HFF-Myc (cell line): ENCODE measurements at places on chromosomes 5 and 9.
A peak's percentile ranks its signal among the peaks of the same experiment; 100 is the strongest.

DNA sequence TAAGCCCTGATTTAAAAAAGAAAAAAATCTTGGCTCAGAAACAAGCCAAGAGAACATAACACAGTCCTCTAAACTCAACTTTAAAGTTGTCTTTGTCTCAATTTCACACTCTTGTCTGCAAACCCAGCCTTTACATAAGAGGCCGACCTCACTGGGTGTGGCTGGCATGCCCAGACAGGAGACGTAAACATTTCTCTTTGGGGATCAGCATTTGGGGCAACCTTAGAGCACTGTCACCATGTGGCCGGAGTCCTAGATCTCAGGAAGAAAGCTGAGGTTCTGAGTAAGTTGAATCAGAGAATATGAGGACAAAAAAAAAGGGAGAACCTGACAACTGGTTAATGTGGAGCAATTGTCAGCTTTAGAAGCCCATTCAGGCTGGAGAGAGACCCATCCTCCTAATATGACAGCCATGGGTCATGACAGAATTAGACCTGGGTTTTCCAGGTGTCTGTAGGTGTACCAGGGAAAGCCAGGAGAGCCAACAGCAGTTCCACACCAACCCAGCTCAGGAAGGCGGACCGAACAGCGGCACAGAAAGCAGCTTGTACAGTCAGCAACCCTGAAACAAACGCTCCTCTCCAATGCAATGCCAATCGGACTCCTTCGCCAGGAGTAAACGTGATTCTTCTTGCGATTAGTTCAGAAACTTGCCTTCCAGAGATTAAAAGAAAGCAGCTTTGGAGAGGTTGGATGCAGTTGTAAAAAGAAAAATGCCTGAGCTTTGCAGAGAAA lies 97.9 kb upstream of the MAP3K1 start:
- no peak for DNase-seq

GRCh38 chr9:105531530-105531929 lies 26.4 kb upstream of the FKTN start:
- DNase-seq, result no peak

DNA sequence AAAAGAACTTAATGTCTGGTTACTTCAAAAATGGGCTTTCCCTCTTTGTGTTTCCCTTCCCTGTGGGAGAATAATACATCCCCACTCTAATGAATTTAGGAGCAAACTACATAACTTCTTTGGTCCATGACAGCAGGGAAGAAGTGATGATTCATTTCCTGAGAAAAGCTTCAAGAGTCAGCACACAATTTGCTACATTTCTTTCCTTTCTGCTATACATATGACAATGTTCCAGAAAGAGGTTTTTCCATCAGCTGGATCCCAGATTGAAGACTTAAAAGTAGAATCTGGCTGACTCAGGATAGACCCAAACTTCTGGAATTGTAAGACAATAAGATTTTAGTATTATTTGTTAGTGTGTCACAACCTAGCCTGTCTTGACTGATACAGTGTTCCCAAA lies 126.1 kb downstream of the DRD1 start:
- DNase-seq, result no peak

DNA sequence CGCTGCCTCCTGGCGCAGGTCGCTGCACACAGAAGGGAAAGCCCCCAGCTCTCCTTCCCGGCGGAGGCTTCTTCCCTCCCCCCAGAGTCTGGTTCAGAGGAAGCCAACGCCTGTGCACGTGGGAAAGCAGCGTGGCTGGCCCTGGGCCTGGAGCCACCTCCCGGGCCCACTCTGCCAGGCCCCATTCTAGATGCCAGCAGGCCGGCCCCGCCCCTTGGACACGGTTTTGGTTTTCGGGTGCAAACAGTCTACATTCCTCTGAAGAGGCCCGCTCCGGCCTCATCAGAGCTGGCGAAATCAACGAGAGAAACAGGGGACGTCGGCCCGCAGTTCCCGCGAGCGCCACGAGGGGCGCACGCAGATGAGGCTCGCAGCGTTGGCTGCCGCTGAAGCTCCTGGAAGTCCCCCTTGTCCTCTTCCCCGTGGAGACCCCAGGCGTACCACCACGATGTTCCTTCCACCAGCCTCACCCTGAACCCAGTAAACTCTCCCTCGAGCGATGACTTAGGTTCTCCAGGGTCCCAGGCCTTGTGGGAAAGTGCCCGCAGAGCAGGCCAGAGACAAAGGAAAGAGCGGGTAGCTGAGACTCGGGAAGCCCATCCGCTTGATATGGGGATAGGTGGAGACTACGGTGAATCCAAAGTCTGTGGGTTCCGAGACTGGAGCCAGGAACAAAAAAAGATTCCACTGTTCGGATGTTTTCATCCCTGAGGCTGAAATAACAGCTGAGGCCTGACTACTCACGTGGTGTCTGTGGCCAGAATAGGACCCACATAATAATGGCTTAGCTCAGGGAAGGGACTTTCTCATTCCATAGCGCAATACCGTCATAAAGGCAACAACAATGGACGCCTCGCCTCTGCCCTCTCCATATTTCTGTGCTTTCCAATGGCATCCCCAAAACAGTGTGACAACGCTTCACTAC lies 64.2 kb downstream of the KLF4 start:
- DNase-seq, result no peak

GRCh38 chr9:123465304-123465703 lies 109.3 kb downstream of the CRB2 start:
- DNase-seq, result no peak

DNA sequence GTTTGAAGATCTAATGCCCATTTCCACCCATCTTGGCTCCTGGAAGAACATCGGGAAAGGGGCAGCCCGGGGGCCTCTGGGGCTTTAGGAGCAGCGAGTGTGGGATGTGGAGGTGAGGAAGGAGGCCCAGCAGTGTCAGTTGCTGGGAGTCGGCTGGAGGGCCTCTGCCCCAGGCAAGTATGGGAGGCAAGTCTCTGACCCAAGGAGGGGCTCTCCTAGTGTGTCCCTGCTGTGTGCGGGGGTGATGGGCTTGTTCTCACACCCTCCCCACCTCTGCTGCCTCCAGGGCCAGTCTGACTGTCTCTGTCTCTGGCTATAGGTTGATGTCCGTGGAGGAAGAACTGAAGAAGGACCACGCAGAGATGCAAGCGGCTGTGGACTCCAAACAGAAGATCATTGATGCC lies 129.7 kb downstream of the DAB2IP start:
- no peak for DNase-seq

- DNase-seq, result no peak
These were observed 31.6 kb downstream of the RETREG1 start for GRCh38 chr5:16585041-16585667.

- no peak for DNase-seq
These were observed 38.4 kb upstream of the SUSD3 start for GRCh38 chr9:93020151-93020550.

DNA sequence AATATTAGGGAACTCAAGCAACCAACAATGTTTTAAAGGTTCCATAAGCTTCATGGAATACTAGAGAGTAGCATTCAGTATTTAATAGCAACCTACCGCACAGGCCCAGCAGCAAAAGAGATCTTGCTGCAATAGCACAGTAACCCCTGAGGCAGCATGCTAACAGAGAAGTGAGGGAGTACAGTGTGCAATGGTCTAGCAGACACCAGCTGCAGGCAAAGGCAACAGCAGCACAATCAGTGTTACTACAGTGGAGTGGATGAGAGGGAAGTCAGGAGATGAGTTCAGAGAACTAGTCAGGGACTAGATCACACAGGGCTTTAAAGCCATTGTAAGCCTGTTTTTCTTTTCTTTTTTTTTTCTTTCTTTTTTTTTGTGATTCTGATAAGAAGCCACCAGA lies 2.8 kb downstream of the TICAM2 start:
- no peak for DNase-seq

GRCh38 chr5:50665091-50665490 lies 1.3 kb upstream of the PARP8 start:
- no peak for DNase-seq

DNA sequence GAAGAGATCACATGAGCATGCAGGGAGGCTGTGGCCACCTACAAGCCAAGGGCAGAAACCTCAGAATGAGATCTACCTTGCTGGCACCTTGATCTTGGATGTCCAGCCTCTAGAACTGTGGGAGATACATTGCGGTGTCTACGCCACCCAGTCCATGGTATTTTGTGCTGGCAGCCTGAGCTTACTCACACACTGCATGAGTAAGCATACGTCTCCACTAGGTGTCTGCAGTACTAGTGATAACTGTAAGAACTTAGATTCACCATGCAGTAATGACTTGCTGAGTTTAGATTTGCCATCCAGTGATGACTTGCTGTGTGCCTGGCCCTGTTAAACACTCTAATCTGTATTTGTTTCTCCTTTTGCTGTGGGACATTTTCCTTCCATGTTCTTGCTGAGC lies 417.7 kb downstream of the GADD45G start:
- DNase-seq, result no peak

DNA sequence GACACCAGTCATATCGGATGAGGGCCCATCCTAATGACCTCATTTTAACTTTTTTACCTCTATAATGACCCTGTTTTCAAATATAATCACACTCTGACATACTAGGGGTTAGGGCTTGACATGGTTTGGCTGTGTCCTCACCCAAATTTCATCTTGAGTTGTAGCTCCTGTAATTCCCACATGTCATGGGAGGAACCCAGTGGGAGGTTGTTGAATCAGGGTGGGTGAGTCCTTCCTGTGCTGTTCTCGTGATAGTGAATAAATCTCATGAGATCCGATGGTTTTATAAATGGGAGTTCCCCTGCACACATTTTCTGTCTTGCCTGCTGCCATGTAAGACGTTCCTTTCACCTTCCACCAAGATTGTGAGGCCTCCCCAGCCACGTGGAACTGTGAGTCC lies 71.8 kb downstream of the THBS4 start:
- no peak for DNase-seq

GRCh38 chr9:117521293-117521692 lies 106.4 kb upstream of the ASTN2 start:
- no peak for DNase-seq

- no peak for DNase-seq
These were observed 36.0 kb downstream of the SARDH start for GRCh38 chr9:133701981-133702797.

GRCh38 chr5:18037718-18038117 lies 403.5 kb downstream of the TAF11L14 start:
- no peak for DNase-seq

GRCh38 chr5:14901462-14902051 lies 30.0 kb upstream of the ANKH start:
- peak; percentile 70 for DNase-seq

GRCh38 chr5:136457390-136458013 lies 92.2 kb upstream of the TRPC7 start:
- no peak for DNase-seq

DNA sequence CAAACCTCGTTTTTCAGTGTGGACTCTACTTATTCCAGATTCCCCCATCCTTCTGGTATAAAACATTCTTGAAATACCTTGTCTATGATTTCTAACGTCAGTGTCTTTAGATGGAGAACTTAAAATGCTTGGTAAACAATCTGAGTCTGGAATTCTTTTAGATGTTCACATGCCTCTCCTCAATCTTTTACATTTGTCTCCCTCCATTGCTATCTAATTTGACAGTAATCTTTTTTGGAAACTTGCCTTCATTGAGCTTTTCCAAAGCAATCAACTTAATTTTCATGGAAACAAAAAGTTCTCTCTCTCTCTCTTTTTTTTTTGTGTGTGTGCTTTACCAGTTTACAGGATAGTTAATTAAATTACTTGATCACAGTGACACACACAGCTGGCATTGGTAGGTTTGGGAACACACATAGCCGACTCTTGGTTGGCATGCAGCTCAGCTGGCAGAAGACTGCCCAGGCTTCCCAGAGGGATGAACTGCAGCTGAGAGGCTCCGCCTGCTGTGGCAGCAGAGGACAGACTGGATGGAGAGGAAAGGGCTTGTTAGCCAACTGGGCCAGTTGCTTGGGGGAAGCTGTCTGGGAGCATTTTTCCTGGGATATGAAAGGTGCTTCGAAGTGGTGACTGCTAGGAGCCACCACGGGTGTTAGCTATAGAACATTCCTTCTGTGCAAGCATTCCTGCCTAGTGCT lies 271.3 kb downstream of the ZSWIM6 start:
- no peak for DNase-seq

GRCh38 chr5:33588654-33589372 lies 148.0 kb downstream of the TARS1 start:
- DNase-seq, result no peak

DNA sequence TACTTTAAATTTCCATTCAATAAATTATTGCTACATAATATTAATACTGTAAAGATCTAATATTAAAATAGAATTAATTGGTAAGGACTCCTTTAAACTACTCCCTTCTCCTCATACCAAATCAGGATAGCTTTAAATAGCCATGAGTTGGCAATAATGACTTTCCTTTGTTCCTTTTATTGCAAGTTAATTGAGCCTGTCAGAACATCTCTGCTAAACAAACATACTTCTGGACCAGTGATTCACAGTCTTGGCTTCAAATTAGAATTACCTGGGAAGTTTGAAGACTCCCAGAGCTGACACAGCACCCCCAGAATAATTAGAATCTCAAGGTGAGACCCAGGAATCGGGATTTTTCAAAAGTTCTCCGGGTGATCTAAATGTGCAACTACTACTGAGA lies 18.7 kb downstream of the C5orf58 start:
- DNase-seq, result no peak

DNA sequence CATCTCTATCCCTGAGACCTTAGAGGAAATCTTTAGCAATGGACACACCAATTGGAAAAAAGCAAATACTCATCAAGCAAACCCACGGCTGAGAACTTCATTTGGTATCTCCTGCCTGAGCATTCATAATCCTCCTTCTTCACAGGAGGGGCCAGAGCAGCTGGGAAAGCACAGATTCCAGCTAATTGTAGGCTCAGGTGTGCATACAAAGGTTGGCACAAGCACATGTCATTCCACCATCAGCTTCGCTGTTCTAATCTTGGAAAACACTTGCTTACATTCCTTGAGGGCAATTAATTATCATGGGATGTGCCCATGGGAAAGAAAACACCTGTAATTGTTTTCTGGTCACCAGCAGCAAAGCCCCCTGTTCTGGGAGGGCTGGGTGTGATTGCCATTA lies 376.6 kb downstream of the SPOCK1 start:
- DNase-seq, result no peak

DNA sequence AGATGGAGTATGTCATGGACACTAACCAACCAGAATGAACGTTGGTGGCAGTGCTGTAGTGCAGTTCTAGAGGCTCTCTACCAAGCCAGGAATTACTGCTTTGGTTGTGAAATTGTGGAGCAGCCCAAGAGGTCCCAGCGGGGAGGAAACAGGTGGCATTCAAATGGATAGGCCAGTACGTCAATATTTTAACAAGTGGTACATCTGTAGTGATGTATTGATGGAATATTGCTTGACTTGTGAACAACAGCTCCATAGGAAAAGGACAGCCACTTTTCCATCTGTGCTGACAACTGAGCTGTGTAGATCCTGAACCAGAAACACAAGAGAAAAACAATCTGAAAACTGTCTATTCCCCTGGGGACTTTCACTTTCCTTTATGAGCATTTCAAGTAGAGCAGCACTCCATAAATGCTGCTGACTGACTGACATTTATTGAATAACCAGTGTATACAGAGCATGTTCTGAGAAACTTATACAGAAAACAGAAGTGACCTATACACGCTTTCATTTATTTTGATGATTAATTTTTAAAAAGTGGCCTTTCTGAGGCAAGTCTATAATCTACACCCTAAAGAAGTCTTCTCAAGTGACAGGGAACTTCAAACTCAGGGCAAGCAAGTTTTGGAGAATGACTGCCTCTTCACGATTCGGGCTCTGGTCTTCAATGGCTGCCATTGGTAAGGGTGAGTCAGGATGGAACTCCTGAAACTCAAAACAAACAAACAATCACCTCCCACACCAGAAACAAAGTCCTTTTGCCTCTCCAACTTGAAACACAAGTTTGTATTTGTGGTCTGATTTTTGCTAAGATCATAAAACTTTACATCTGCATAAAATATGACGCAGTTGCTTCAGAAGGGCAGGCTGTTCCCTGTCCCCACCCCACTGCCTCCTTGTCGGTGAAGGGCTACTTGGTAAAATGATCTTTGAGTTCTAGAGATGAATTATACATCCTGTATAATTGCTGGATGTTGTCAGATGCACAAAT lies 362.4 kb downstream of the NDUFS4 start:
- no peak for DNase-seq
